ENCODE measurements at places on chromosomes 6 and 20.

- DNase-seq: no peak
Observed at GRCh38 chr6:22614547-22614946, 45.2 kb downstream of the HDGFL1 start.

- no peak for DNase-seq
Observed at GRCh38 chr6:7903673-7904072, 6.9 kb downstream of the TXNDC5 start.

- no peak for DNase-seq
Observed at GRCh38 chr6:13268913-13269518, 59.3 kb downstream of the TBC1D7 start.

- no peak for DNase-seq
Observed at GRCh38 chr20:36881888-36882287, 6.0 kb downstream of the TLDC2 start.

GRCh38 chr6:62150048-62150663 lies 135.9 kb downstream of the KHDRBS2 start:
- no peak for DNase-seq

- peak; percentile 19 for DNase-seq
Observed at GRCh38 chr6:143941852-143942627, 66.0 kb downstream of the PLAGL1 start.

DNA sequence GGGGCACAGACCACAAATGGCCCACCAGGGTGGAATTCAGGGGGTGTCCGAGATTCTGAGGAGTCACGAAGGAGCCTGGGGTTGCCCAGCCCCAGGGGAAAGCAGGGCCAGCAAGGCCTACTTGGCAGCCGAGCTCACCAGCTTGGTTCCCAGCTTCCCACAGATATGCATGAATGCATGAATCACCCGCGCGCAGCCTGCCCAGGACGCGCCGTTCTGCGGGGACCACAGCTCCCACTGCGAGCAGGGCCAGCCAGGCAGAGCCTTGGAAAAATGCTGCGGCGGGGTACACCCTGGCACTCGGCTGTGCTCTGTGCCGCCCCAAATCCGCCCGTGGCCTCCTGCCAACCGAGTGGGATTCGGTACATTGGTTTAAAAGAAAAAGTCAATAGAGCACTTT lies 211.0 kb downstream of the NFATC2 start:
- no peak for DNase-seq

- no peak for DNase-seq
Observed at GRCh38 chr6:83459663-83460062, 28.8 kb upstream of the ME1 start.

GRCh38 chr20:36604952-36605398 lies 604 bp upstream of the RAB5IF start:
- no peak for DNase-seq

DNA sequence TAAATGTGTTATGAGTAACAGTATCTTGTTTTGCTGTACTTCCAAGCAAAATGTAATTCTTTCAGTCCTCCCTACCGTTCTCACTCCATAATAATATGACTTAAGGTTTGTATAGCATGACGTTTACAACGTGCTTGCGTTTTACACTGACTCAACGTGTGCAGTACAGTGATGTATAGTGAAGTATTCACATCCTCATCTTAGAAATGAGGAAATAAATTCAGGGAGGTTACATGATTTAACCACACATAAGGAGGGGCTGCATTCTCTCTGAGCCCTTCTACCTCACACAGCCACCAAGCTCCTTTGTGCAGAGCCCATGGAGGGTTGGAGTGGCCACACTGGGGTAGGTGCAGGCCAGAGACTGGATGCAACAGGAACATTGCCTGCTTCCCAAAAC lies 164.5 kb downstream of the MTHFD1L start:
- DNase-seq: no peak

- no peak for DNase-seq
Observed at GRCh38 chr6:149962461-149963211, 1.1 kb upstream of the ULBP1 start.

GRCh38 chr20:60810561-60810960 lies 441.5 kb upstream of the CDH4 start:
- DNase-seq: no peak

DNA sequence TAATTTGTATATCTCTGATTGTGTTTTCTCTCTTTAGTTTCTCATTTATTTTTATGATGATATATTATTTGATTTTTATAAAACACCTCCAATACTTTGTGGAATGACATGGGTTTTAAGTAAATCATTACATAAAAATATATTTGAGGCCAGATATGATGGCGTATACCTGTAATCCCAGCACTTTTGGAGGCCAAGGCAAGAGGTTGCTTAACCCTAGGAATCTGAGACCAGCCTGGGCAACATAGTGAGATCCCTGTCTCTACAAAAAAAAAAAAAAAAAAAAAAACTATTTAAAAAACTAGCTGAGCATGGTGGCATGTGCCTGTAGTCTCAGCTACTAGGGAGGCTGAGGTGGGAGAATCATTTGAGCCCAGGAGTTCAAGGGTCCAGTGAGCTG lies 87.3 kb downstream of the BMP6 start:
- no peak for DNase-seq

GRCh38 chr6:1703923-1704322 lies 94.2 kb downstream of the FOXC1 start:
- DNase-seq: no peak

GRCh38 chr20:54263116-54263690 lies 55.3 kb downstream of the PFDN4 start:
- DNase-seq: no peak

- DNase-seq: no peak
Observed at GRCh38 chr20:43894491-43894890, 20.2 kb upstream of the TOX2 start.

DNA sequence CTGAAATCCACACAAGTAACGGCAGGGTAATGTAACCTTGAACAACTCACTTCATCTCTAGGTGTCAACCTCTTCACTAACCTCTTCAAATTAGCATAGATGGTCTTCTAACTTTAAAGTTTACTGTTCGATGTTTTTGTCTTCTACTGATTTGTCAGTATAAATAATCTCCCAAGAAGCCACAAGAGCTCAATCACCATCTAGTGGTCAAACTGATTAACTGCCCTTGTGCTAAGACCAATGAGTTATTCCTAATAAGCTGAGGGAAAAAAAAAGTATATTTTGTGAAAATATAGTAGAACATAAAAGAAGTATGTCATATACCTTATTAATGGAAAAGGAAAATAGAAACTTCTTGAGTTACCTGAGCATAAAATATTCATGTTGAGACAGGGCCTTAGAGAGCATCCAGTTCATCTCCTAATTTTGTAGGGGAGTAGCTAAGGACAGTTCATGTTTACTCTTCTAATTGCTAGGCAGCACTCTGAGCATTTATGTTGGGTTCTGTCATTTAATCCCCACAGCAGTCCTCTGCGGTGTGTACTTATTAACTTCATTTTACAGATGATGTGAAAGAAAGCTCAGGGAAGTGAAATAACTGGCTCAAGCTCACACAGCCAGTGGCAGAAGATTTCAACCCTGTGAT lies 317.1 kb downstream of the ESR1 start:
- no peak for DNase-seq

- no peak for DNase-seq
Observed at GRCh38 chr6:132814716-132815570, 574 bp downstream of the RPS12 start.

GRCh38 chr6:111541026-111541681 lies 58.1 kb upstream of the REV3L start:
- DNase-seq: no peak

DNA sequence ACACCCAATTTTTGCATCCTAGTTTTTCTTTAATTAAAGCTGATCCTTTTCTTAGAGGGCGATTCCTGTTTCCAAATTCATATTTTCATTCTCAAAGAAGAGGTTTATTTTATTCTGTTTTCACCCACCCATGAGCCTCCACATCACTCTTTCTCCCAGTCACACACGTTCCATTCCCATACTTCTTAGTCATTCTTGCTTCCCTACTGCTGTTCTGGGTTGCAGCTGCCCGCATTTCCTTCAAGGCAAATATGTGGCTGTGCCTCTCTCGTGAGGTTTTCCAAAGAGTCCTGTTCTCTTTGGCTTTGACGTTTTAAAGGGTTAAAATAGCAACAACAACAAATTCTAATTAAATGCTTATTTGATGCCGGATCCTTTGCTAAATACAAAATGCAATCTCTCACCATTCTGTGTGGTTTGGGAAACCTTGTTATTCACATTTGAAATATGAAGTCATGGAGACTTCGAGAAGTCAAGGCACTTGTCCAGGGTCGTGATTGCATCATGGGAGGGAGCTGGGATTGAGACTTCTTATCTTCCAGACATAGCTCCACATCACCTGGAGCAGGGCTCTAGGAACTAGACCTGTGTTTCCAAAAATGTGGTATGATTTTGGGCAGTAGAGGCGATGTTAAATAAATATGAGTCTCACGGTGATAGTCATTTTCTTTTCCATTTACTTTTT lies 126.6 kb downstream of the DOK5 start:
- DNase-seq: no peak

DNA sequence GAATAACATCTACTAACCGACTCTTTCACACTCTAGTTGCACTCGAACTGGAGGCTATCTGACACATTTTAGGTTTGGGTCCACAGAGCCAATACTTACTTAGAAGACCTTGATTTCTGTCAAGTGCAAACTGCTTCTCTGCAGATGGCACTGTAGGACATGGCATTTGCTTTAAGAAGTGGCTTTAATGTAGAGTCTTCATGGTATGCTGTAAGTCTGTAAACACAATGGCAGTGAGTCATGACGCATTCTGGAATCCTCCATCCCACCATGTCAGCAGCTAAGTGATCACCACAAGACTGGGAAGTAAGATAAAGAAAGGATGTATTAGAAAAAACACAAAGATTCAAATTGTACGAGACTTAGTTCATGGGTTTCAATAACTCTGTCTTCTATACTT lies 377.0 kb upstream of the NOX3 start:
- no peak for DNase-seq

Measured in stimulated activated CD8-positive, alpha-beta memory T cell treated with anti-CD3 and anti-CD28 coated beads, Interleukin-15, amount 100 ng/mL, for 24 hours (primary cell).